Stimulated activated CD8-positive, alpha-beta memory T cell treated with anti-CD3 and anti-CD28 coated beads, Interleukin-12 subunit alpha, Interleukin-12 subunit beta, amount 100 ng/mL, for 4 hours (primary cell): ENCODE measurements at places on chromosomes 2 and 18.

GRCh38 chr2:7073901-7074300, 156.7 kb downstream of the RNF144A start:
- DNase-seq = no peak

- DNase-seq = no peak
These were observed 265.2 kb upstream of the APCDD1 start for GRCh38 chr18:10188971-10189810.

DNA sequence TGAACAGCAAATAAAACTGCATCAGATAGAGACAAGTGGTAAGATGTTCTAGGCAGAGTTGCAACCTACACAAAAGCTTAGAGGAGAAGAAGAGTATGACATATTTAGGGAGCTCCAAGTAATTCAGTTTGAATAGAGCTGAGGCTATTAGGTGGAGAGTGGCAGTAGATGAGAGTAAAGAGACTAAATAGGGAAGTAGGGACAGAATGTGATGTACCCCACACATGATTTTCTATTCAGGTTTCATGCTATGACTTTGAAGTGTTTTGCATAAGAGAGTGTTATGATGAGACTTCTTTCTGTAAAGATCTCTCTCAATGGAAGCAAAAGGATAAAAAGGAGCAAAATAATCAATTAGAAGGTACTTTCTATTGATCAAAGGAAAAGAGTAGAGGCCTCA, 206.8 kb upstream of the ERBB4 start:
- no peak for DNase-seq

DNA sequence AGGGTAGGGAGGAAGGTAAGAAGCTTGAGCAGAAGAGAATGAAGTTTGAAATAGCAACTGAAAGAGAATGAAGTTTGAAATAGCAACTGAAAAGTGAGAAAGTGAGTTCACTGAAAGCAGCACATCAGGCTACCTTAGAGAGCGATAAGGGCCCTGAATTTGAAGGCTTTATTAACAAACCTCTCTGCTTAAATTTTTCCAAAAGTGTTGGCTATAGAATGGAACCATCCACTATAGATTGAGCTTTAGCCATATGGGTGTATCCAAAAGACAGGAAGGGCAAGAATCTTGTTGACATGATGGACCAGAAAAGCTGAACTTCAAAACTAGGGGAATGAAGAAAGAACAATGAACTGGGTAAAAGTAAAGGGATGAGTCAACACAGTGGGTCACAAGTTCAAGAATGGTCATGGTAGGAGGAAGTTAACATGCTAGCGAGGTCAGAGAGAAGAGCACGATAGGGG, 122.5 kb downstream of the ASXL3 start:
- no peak for DNase-seq

DNA sequence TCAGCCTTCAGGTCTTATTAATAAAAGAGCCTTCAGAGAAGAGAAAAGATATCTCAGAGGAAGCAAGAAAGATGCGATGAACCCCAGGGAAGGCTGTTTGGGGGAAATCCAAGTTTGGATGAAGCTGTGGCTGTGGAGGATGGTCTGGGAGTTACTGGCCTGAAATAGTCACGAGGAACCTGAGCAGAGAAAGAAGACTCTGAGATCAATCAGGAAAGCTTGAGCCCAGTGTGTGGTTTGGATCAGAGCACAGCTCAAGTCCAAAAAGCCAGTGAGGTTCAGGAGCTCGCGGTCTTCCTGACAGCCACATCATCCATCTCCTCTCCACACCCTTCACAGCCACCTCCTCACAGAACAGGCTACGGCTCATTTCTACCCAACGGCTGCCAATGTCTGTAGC, 87.4 kb upstream of the SERPINE2 start:
- DNase-seq = no peak

- DNase-seq = no peak
These were observed 263.3 kb upstream of the STON1 start for GRCh38 chr2:48266698-48267097.

DNA sequence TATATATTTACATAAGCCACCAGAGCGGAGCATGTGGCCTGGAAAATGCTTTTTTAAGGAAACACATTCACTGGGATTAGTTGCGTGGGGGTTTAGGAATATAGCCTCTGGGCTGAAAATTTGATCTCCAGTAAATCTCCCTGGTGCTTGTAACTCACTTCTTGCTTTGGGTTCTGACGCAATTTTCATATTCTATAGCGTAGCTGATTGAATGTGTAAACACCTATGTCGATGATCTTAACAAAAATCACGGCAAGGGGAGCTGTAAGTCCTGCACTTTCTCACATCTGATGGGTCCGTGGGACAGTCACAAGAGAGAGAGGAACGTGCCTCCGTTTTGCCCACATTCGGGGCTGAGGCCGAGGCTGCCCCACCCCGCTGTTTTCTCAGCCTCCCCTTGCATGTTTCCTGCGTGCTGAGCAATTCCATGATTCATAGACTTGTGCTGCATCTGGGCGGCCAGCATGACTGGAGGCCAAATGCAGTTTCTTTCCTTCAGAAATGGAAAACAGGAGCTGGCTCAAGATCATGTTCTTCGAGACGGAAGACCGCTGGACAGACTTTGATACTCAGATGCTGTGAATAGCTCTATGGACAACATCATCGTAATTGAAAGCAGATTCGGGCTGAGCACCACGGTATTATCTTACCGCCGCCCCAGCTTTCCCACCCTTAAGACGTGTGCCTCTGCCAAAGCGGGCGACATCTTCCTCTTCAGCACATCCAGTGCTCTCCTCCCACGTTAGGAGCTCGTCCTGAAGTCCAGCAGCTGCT, 109.2 kb downstream of the TMEM18 start:
- DNase-seq = no peak

- no peak for DNase-seq
These were observed 47.9 kb upstream of the CCDC150 start for GRCh38 chr2:196591621-196592022.

DNA sequence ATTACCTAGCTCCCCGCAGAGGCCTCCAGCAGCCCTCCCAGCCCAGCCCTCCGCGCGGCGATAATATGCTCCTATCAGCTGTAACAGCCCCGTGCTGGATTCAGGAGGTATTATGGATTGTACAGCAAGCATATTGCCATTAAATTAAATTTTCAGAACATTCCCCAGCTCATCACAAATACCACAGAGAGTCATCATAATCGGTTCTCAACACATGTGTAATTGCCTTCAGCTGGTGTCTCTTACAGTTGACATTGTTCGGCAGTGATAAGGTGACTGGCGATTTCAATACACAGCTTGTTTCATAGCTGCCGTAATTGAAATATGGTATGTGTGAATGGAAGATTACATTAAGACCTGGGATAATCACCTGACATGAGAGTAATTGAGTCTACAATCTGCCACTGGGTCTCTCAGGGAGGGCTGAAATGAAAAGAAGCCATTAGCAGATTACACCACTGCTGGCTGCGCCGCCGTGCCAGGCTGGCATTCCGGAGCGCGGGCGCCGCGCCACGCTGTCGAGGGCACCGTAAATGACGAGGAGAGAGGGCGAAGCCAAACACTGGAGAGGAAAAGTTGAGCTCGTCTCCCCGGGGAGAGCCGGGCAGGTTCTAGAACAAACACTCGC, 549.4 kb upstream of the SALL3 start:
- DNase-seq = no peak

DNA sequence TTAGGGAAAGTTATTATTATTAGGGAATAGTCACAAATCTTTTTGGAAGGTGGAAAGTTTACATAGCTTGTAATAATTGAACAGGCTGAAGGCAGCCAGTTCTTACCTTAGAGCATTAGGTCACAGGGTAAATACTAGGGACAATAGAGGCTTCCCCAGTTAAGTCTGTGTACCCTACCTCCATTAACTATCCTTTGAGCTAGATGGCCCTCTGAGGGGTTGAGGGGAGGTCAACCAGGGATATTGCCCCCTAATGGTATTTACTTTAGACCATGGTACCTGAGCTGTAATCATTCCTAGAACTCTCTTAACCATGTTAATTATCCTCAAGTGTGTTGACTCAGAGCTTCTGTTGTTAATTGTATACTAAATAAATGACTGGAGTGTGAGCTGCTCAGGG, 120.5 kb upstream of the SCN7A start:
- no peak for DNase-seq

DNA sequence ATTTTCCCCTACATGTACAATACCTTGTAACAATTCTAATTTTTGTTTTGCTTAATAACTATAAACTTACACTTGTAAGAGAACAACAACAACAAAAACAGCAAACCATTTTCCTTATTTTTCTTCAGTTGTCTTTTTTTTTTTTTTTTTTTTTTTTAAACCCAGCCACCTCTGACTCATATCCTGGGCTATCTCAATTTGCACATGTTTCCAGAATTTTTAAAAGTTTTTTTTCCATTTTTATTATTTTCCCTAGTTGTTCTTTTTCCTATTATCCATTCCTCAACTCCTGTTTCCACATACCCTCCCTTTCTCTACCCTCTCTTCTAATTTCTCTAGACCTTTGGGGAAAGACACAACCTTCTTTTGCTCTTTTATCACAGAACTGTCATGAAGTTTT, 112.5 kb downstream of the EFEMP1 start:
- DNase-seq = no peak

- no peak for DNase-seq
These were observed 15.7 kb upstream of the TTC39C start for GRCh38 chr18:23998820-23999219.

GRCh38 chr18:60147323-60147722, 225.3 kb downstream of the MC4R start:
- no peak for DNase-seq

- DNase-seq = no peak
These were observed 20.6 kb upstream of the LTBP1 start for GRCh38 chr2:32925976-32926707.

- no peak for DNase-seq
These were observed 65.9 kb downstream of the MGAT5 start for GRCh38 chr2:134319596-134320254.

- DNase-seq = no peak
These were observed 23.3 kb upstream of the ROCK1 start for GRCh38 chr18:21134895-21135294.

GRCh38 chr2:172861656-172862476, 126.2 kb downstream of the RAPGEF4 start:
- no peak for DNase-seq

GRCh38 chr18:23317975-23318675, 135.0 kb upstream of the RIOK3 start:
- DNase-seq = no peak

GRCh38 chr2:167637741-167638140, 609.7 kb downstream of the STK39 start:
- no peak for DNase-seq

- DNase-seq = no peak
These were observed 705 bp upstream of the TEX261 start for GRCh38 chr2:70995426-70995729.

DNA sequence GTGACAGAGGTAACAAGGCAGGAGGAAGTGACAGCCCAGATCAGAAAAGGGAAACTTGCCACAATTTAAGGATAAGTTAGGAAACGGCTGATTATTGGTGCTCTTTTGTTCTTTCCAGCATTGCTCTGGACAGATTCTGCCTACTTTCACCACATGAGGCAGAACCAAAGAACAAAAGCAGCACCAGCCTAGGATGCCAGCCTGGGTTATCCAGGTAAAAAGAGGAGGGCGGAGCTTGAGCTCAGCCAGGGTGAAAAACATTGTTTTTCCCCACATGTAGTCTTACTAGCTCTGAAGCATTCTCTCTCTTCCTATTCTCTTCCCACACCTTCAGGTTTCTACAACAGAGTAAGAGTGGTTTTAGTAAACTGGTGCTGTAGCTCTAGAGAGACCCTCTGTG, 300.5 kb downstream of the TMX3 start:
- DNase-seq = no peak
